ENCODE measurements at places on chromosomes 7 and 10.
A peak's percentile ranks its signal among the peaks of the same experiment; 100 is the strongest.

GRCh38 chr7:78677391-78677790, 776.1 kb downstream of the MAGI2 start:
- DNase-seq: no peak

- no peak for DNase-seq
These were observed 667.8 kb downstream of the PCDH15 start for GRCh38 chr10:54133203-54133602.

DNA sequence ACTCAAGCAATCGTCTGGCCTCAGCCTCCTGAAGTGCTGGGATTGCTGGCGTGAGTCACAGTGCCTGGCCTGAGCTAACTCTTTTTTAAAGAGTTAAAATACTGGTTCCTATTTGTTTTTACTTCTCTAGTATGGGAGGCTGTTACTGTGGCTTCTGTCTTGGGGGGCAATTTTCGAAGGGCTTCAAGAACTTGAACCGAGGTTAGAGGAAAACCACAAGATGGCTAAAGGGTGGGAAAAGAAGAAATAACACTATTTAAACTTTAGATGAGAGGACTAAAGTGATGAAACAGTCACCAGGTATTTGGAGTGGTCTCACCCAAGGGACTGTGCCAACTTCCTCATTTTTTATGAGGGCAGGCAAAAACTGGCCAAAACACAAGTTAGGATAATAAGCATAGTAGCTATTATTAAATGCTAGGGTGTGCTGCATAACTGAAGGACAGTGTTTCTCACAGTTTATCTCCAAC, 17.8 kb downstream of the MET start:
- no peak for DNase-seq

GRCh38 chr7:146116521-146117222, at the start of gene CNTNAP2:
Gene CNTNAP2 (plus strand): TSS chr7:146116801. CDS start chr7:146116877, 76 bp downstream.
- no peak for DNase-seq

GRCh38 chr10:32357056-32357735, 10.2 kb upstream of the EPC1 start:
- no peak for DNase-seq

- no peak for DNase-seq
These were observed 17.0 kb upstream of the INSIG1 start for GRCh38 chr7:155280446-155281397.

GRCh38 chr7:2403718-2404648, 572 bp downstream of the CHST12 start:
- no peak for DNase-seq

- no peak for DNase-seq
These were observed 1124.7 kb downstream of the DNAJB9 start for GRCh38 chr7:109694149-109695071.

DNA sequence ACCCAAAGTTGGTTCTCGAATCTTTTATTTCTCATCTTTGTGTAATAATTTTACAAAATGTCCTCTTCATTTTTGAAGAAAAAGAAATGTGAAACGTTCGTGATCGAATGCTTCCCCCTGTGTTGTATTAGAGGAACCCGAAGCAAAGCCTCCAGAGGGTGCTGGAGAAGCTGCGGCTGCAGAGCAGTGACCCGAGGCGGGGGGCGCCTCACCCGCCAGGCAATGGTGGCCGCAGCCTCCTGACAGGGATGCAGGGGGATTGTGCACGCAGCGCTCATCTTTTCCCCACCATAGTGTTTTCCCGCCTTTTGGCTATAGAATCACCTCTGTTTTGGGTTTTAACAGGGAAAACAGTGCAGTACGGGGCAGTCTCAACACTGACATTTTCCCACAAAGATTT, 307.5 kb upstream of the ANKRD30A start:
- no peak for DNase-seq

- DNase-seq: no peak
These were observed 193.3 kb upstream of the LYZL2 start for GRCh38 chr10:30822693-30823465.

GRCh38 chr7:113176836-113177235, 58.5 kb upstream of the SMIM30 start:
- DNase-seq: no peak

- no peak for DNase-seq
These were observed 98.2 kb upstream of the ZNF32 start for GRCh38 chr10:43746906-43747305.

DNA sequence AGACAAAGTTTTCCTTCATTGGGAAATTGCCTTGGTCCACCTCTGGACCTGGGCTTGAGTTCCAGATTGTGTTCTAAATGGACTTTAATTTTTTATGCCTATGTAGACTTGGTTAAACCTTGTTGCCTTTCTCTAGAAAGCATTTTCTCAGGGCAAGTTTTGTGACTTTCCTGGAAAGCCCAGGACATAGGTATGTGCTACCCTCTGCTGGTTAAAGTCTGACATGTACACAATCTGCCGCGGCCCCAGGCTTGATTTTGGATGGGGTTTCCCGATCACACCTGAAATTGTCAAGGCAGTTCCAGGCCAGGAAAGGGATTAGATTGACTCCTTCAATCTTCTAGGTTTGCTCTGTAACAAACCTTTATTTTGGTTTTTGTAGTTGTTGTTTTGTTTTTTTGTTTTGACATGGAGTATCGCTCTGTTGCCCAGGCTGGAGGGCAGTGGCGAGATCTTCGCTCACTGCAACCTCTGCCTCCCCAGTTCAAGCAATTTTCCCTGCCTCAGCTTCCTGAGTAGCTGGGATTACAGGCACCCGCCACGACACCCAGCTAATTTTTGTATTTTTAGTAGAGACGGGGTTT, 14.1 kb upstream of the AKR1B10 start:
- DNase-seq: no peak

- no peak for DNase-seq
These were observed 7.2 kb downstream of the TNS3 start for GRCh38 chr7:47574482-47575329.

GRCh38 chr10:101289541-101289940, 60.3 kb upstream of the LBX1 start:
- no peak for DNase-seq

DNA sequence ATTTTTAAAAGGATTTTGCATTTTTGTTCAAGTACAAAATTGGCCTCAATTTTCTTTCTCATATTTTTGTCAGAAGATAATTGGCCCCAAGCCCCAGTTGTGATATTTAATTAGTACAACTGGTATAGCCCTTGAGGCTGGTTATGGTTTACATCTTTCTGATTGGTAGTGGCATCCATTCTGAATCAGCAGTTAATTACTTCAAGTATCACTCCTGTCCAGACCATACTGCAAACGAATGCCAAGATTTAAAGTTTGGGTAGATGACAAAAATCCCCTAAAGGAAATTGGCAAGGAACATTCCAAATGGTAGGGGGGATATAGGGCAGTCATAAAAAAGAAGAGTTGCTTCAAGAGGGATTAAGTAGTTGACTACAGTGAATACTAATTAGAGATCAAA, 23.1 kb downstream of the MYPN start:
- no peak for DNase-seq

- DNase-seq: no peak
These were observed 715.2 kb upstream of the GRM3 start for GRCh38 chr7:85928500-85928899.

- no peak for DNase-seq
These were observed 63.3 kb upstream of the JAZF1 start for GRCh38 chr7:28243861-28244260.

DNA sequence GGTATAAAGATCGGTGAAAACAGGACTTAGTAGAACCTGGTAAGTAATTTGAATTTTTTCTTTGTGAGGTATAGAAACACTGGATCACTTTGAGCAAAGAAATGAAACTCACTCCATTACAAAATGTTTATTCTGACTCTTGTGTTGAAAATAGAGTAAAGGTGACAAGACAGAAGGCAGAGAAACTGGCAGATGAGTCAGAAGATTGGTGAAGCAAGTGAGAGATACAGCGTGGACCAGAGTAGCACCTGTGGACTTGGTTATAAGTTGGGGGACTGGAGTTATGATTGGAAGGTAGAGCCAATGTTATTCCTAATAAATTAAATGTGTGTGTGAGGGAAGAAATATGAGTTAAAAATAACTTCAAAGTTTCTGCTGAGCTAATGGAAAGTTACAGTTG, 620.9 kb downstream of the ZWINT start:
- no peak for DNase-seq

GRCh38 chr10:108655057-108655456, 1268.3 kb downstream of the XPNPEP1 start:
- DNase-seq: no peak

GRCh38 chr7:6028563-6028962, 2.6 kb upstream of the ANKRD61 start:
- DNase-seq: no peak

GRCh38 chr10:122551450-122551849, 9.1 kb upstream of the DMBT1 start:
- no peak for DNase-seq

- no peak for DNase-seq
These were observed 108.8 kb upstream of the GSDME start for GRCh38 chr7:24866004-24866615.

GRCh38 chr10:106132956-106133355, 1031.5 kb downstream of the SORCS1 start:
- DNase-seq: no peak

DNA sequence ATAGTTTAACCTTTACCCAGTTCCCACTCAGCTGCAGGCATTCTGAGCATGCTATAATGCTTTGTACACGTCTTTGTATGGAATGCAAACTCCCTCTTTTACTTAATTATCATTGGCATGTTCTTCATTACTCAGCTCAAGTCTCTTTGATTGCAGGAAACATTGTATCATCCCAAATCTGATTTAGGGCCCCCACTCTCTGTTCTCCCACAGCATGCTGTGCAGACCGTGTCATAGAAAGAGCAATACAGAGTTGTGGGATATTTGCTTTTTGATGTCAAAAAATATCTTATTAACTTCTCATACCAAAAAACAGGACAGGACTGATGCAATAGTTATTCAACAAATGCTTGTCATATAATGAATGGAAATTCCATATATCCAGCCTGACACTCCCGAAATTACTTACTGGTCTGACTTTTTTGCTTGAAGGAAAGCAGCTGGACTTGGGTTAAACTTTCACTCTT, 1081.5 kb upstream of the C7orf33 start:
- DNase-seq: no peak

DNA sequence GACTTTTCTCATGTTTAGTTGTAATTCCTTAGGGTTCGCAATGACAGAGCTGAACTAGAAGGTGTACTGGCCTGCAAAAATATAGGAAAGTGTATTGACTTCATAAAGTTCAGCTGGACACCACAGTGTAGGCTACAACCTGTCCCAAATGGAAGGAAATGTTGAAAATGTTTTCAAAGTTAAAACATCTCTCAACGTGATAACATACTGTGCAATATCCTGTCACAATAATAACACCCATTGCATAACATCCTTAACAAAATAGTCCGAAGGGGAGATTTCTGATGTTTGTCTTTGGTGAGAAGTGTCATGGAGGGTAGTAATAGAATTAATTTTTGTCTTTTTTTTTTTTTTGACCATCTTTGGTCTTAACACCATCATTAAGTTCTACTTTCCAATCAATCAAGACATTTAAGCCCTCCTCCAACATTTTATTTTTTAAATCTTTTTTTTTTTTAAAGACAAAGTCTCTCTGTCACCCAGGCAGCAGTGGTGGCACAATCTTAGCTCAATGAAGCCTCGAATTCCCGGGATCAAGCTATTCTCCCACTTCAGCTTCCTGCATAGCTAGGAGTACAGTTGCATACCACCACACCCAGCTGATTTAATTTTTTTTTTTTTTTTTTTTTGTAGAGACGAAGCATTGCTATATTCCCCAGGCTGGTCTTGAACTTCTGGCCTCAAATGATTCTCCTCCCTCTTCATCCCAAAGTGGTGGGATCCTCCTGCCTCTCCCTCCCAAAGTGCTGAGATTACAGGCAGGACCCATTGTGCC, 45.7 kb downstream of the DYNC1I1 start:
- no peak for DNase-seq

DNA sequence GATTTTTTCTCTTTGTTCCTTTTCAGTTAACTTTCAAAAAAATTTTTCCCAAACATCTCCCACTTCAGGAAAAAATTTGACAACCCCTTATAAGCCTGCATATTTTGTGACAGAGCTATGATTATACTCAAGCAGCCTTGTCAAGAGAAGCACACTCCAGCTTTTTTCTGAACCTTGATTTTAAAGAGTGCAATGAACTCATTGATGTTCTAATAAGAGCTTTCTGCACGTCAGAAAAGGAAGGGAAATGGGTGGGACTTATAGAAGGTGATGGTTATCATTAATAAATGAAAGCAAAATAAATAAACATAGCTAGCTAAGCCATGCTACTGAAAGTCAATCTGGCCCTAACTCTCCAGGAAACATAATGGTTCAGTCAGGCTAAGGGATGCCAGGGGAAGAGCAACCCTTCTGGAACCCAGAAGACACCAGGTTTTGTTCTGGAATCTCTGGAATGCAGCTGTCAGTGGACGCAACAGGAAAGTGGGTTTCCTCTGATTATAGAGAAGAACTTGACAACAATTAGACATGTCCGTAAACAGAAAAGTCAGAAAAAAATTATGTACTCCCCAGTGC, 76.1 kb downstream of the NHLRC2 start:
- no peak for DNase-seq

DNA sequence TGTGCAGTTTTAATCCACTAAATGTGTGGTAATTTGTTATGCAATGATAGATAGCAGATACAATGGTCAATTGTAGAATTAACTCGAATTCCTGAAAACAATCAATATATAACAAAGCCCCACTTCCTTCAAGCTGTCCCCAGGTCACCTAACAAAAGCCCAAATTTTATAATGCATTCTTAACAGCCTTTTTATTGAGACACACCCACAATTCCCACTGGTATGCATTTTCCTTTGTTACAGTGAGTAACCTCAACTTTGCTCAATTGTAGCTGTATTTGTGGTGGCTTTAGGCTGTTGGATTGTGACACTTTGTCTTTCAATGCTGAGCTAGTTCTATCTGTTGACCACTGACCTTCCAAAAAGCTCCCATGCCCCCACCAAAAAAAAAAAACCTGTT, 279.8 kb upstream of the CACNA2D1 start:
- DNase-seq: no peak

GRCh38 chr10:88879534-88880281, at the start of gene STAMBPL1:
Gene STAMBPL1 (plus strand): TSS chr10:88880245. CDS start chr10:88901709, 21,464 bp downstream.
- peak; percentile 59 for DNase-seq

DNA sequence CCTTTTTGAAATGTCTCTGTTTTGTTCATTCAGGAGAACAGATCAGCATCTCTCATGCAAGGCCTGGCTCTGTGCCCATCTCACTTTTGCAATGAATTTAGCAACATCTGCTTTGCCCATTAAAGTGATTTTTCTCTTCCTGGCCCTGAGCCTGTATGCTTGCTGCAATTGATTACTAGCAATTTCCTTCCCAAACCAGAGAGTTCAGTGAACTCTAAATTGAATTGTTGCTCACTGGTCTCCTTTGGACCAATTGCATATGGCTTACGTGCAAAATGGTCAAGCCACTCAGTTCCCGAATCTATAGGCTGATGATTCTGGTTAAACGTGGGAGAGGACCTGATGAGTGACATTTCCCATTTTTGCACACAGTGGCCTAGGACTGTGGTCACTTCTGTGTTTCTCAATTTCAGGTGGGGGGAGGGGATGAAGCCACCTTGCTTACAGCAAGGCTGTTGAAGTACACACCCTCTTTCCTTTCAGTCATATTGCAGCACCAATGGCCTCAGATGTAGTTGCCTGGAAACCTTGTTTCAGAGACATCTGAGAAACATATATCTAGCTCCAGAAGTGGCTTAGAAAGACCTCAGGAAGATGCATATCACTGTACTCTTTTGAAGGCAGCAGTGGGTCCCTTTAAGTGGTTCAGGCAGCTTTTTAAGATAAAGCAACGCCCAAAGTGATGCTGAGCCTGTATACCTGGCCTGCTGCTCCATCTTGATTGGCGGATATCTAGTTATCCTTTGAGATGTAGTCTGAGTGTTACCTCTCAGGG, 201.4 kb downstream of the PTEN start:
- DNase-seq: no peak

- DNase-seq: no peak
These were observed 36.2 kb upstream of the PITRM1 start for GRCh38 chr10:3208481-3209406.

GRCh38 chr7:36509962-36510361, 120.3 kb downstream of the ANLN start:
- DNase-seq: no peak
